A549 treated with dexamethasone at 1 μM for 4 hours (cell line): ENCODE measurements at places on chromosomes 5 and 9. TPM values are rescaled to one million over a fixed set of nuclear protein-coding genes. Genes with fewer than 3 reads are reported as not detected.

The MRPL22 gene
- total RNA-seq = 53.7 to 62.1 TPM (median 57.6 TPM) in 5 replicates

The HAPLN1 gene
- not detected in 5 replicates for total RNA-seq

The GAS1 gene
- 0.06 to 0.13 TPM (median 0.06 TPM) in 5 replicates for total RNA-seq

The AGXT2 gene
- total RNA-seq = not detected in 5 replicates

The WNT8A gene
- not detected in 5 replicates for total RNA-seq

The SH3TC2 gene
- 0.38 to 0.73 TPM (median 0.48 TPM) in 5 replicates for total RNA-seq

The CER1 gene
- total RNA-seq = not detected in 5 replicates

The IPO11 gene
- total RNA-seq = 15.1 to 20.2 TPM (median 17.9 TPM) in 5 replicates

The ANXA2R gene
- total RNA-seq = 2.8 to 4.1 TPM (median 3.1 TPM) in 5 replicates

The CHSY3 gene
- total RNA-seq = 0.05 to 0.36 TPM (median 0.10 TPM) in 5 replicates

The UBQLN1 gene
- 106 to 123 TPM (median 116 TPM) in 5 replicates for total RNA-seq

The UGT3A1 gene
- not detected in 5 replicates for total RNA-seq

The TRAF1 gene
- 1.4 to 2.1 TPM (median 1.7 TPM) in 5 replicates for total RNA-seq
